Inflammatory macrophage treated with lipopolysaccharide for 1 hour (primary cell): ENCODE measurements at places on chromosomes 13 and 19.
A peak's percentile ranks its signal among the peaks of the same experiment; 100 is the strongest.

- no peak for DNase-seq
Observed at GRCh38 chr13:44905556-44905955, 83.7 kb downstream of the NUFIP1 start.

- no peak for DNase-seq
Observed at GRCh38 chr13:80923907-80924306, 583.0 kb upstream of the SPRY2 start.

GRCh38 chr13:80173224-80173623 lies 167.7 kb downstream of the SPRY2 start:
- peak; percentile 88 for DNase-seq

GRCh38 chr13:30984620-30985019 lies 52.2 kb downstream of the TEX26 start:
- DNase-seq: no peak

GRCh38 chr13:48531416-48532255 lies 1.2 kb downstream of the RCBTB2 start:
- DNase-seq: no peak

DNA sequence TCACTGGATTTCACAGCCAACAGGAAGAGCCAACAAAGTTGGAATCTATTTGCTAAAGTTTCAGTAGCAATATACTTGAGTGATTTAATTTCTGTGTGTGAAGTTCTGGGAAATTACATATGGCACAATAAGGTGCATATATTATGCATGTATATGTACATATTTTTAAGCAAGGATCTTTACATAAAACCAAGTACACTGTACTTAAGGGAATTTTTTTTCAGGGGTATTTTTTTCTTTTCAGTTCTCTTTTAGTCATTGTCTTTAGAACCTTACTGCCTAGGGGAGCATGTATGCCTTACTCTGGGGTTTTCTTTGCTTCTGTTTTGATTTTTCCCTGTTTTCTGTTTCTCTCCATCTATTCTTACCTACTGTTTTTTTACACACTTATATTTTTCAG lies 7.4 kb downstream of the RAP2A start:
- peak; percentile 55 for DNase-seq

DNA sequence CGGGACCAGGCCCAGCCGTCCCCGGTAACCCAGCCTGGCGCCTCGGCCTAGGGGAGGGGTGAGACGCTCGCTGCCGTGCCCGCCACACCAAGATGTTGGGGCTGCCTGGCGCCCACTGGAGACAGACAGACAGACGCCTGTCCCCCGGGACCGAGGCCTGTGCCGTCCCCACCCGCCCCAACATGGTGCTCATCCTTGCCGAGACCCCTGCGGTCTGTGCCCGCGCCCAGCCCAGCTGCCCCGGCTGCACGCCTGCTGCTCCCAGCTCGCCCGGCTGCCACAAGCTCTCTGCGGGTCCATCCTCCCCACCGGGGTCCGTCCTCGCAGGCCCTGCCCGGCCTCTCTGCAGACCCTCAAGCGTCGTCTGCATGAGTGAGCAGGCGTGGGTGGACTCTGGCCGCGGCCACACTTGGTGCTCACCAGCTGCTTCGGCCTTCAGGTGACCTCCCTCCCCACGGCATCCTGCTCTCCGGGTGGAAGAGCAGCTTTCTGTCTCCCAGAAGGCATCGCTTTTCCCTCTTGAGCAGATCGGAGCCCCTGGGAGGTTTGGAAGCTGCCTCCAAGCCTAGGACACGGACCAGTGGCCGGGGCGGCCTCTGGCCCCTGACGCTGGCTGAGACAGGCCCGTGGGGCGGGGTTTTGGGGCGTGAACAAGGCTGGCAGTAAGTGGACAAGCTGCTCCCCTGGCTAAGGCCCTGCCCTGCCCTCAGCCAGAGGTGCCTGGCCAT lies 6.7 kb upstream of the TMPRSS9 start:
- DNase-seq: no peak

DNA sequence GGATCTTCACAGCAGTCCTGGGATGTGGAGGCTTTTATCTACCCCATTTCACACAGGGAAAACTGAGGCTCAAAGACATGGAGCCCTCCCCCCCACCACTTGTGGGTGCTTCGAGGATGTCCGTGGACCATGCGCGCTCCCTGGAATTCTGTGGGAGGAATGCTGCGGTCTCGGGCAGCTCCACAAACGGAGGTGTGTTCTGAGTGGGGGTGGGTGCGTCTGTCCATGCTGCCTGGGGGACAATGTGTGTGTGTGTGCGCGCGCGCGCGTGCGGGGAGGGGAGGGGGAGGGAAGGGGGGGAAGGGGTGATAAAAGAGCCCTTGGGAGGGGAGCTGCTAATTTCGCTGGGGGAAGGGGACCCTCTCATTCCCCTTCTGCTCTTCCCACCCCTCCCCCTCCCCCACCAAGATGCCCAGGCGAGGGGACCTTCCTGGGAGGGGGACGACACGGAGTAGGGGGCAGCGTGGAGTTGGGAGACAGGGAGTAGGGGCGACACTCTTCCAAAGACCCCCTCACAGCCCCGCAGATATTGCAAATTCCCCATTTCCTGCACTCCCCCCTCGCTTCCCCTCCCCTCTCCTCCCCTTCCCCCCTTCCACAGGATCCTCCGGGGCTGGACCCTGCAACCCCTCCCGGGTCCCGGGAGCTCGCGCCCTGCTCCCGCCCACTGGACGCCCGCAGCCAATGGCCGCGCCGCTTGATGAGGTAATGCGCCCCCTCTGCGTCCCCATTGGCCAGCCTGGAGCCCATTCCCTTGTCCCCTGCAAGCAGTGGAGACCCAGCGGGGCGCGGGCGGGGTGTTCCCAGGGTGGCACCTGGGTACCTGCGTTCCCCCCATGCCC lies 18.9 kb upstream of the ZNRF4 start:
- no peak for DNase-seq

- no peak for DNase-seq
Observed at GRCh38 chr13:37601648-37602440, 3.3 kb upstream of the POSTN start.

DNA sequence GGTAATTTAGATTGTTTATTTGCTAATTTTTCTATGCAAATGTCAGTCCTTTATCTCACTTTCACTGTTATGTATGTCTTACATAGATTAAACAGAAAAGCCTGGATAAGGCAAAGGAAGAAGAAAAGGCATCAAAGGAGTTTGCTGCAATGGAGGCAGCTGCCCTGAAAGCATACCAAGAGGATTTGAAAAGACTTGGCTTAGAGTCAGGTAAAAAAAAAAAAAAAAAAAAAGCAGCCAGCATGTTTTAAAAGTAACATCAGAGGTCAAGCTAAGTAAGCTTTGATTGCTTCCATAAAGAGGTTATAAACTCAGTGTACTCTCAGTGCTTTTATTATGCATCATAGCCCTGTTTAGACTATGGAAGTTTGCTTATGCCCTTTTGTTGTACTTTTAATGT lies 3.8 kb downstream of the WBP4 start:
- DNase-seq: no peak

GRCh38 chr19:47430041-47430802 lies 10.9 kb upstream of the MEIS3 start:
- DNase-seq: peak; percentile 44

DNA sequence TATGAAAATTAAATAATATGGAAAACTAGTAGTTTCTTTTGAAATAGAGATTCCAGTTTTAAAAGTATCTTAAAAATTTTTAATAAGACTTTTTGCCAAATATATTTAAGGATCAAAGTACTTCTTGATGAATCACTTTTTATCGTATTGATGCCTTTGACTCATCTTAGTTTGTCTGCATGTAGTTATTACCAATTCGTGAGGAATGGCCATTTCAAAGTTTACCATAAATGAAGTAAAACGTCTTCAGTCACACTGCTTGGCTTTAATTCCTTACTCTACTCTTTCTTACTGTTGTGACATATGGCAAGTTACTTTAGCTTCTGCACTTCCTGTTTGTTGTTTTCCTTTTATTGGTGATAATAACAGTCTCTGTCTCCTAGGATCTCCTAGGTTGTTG lies 38.3 kb downstream of the NDFIP2 start:
- no peak for DNase-seq
